Ovary (tissue), 10 donors: ENCODE measurements at places on chromosomes 12 and 14. TPM values are rescaled to one million over a fixed set of nuclear protein-coding genes. Genes with fewer than 3 reads are reported as not detected.

GRCh38 chr14:52888839-52889838, 61.7 kb downstream of the FERMT2 start:
- no peaks in the 10 kb centered on the region for H3K27me3 ChIP-seq
- H3K4me1 ChIP-seq, result peaks cover 3% of the 10 kb centered on the region
- no peak for DNase-seq
- no peak overlapping the region for H3K27ac ChIP-seq
- no peak overlapping the region for H3K4me3 ChIP-seq

Gene TRIP11
- 19.3 TPM for total RNA-seq

DNA sequence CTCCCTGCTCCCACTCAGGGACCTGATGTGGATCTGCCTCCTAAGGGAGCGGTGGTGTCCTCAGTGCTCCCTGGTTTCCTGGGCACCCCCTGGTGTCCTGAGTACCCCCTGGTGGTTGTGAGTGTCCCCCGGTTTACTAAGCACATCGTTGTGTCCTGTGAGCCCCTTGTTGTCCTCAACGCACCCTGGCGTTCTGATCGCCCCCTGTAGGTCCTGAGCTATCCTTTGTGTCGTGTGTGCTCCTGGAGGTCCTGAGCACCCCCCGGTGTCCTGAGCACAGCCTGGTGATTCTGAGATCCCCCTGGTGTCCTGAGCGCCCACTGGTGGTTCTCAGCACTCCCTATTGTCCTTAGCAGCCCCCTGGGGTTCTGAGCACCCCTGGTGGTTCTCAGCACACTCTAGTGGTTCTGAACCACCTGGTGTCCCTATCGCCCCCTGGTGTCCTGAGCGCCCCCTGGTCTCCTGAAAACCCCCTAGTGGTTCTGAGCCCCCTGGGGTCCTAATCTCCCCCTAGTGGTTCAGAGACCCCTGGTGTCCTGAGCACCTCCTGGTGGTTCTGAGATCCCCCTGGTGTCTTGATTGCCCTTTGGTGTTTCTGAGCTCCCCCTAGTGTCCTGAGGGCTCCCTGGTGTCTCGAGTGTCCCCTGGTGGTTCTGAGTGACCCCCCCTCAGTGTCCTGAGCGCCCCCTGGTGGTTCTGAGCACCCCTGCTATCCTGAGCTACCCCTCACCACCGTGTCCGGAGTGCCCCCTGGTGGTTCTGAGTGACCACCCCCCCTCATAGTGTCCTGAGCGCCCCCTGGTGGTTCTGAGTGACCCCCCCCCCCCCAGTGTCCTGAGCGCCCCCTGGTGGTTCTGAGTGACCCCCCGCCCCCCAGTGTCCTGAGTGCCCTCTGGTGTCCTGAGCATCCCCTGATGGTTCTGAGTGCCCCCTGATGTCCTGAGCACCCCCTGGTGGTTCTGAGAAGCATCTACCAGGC, 615.1 kb downstream of the TMEM121 start:
- no peaks in the 10 kb centered on the region for H3K36me3 ChIP-seq
- H3K27ac ChIP-seq, result no peak overlapping the region
- DNase-seq, result no peak
- H3K4me3 ChIP-seq, result no peak overlapping the region
- H3K27me3 ChIP-seq, result no peaks in the 10 kb centered on the region

Gene EDDM3A
- not detected for total RNA-seq

Gene KRT85
- total RNA-seq, result not detected

GRCh38 chr12:68016136-68016535, 26.9 kb downstream of the IFNG-AS1 start:
- H3K4me3 ChIP-seq, result no peak overlapping the region
- H3K27me3 ChIP-seq, result no peaks in the 10 kb centered on the region
- no peaks in the 10 kb centered on the region for H3K36me3 ChIP-seq

DNA sequence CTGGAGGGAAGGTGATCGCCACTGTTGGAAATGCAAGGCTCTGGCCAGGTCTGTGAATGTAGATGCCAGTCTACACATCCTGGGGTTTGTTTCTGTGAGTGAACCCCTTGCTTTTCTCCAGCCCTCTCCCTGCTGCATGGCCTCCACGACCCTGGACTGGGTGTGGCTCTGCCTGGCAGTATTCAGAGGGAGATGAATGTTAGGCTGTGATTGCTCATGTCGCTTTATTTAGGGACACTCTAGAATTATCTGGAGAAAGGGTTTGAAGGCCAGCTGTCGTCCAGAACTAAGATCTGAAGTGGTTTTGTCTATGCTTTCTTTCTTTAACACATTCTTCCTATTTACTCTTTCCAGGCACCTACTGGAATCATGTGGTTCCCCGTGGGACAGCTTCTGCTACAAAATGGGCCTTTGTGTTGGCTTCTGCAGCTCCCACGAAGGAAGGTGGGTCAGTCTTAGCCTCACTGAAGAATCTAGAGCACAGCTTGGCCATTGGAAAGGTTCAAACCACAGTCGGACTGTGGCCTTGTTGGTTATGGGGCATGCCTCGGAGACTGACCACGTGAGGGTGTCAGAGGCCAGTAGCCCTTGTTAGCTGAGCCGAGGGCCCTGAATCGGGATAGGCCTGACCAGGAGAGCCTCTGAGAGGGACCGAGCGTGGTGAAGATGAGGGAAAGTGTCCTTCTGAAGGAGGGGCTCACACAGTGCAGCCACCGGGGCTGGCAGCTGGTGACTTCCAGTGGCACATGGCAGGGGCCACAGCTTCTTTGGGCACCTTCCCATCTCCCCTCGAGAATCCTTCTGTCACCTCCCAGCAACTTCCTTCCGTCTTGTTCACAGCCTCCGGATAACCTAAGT, 59.1 kb downstream of the ANKRD9 start:
- no peaks in the 10 kb centered on the region for H3K36me3 ChIP-seq
- no peak overlapping the region for H3K4me3 ChIP-seq
- no peaks in the 10 kb centered on the region for H3K27me3 ChIP-seq
- no peaks in the 10 kb centered on the region for H3K4me1 ChIP-seq
- no peak overlapping the region for H3K27ac ChIP-seq

Gene ANO2
- total RNA-seq, result 3.2 TPM

DNA sequence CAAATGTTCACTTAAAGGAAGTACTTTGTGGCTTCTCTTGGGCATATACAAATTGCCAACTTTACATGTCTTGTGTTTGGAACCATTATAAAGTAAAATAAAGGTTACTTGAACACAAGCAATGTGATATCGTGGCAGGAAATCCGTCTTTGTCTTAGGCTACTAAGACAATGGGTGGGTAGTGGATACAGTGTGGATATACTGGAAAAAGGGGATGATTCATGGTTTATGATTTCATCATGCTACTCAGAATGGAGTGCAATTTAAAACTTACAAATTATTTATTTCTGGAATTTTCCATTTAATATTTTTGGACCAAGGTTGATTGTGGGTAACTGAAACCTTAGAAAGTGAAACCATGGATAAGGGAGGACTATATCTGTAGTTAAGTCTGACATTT, 48.4 kb downstream of the MYRFL start:
- no peaks in the 10 kb centered on the region for H3K27me3 ChIP-seq
- no peaks in the 10 kb centered on the region for H3K36me3 ChIP-seq
- H3K4me1 ChIP-seq, result no peaks in the 10 kb centered on the region
- no peak for DNase-seq

Gene ANKS1B
- total RNA-seq, result 5.0 TPM

Gene GLRX5
- total RNA-seq, result 42.9 TPM

DNA sequence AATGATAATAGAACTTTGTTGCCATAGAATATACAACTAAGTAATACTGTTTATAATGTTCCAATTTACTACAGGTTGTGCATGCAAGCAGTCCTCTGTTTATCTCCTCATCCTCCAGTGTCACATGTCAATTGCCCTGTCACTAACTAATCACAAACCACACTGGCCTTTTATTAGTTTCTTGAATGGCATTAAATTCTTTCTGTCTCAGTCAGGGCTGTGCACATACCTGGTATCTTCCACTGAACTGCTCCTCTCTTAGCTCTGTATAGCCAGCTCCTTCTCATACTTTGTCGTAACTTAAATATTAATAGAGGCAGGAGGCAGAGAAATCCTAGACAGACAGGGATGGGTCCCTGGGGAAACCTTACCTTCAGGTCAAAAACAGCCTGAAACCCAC, 24.0 kb downstream of the GABARAPL1 start:
- H3K27me3 ChIP-seq, result no peaks in the 10 kb centered on the region
- DNase-seq, result no peak
- no peaks in the 10 kb centered on the region for H3K4me1 ChIP-seq
- H3K36me3 ChIP-seq, result no peaks in the 10 kb centered on the region
- no peak overlapping the region for H3K27ac ChIP-seq

Gene CNTN1
- total RNA-seq, result 55.4 TPM

Gene CCNK
- 45.5 TPM for total RNA-seq

- no peaks in the 10 kb centered on the region for H3K36me3 ChIP-seq
- no peak overlapping the region for H3K27ac ChIP-seq
- H3K4me1 ChIP-seq, result no peaks in the 10 kb centered on the region
- DNase-seq, result no peak
- no peaks in the 10 kb centered on the region for H3K27me3 ChIP-seq
- no peak overlapping the region for H3K4me3 ChIP-seq
Observed at GRCh38 chr12:58656254-58657009, 263.9 kb downstream of the LRIG3 start.

Gene BCAT1
- 14.9 TPM for total RNA-seq

Gene POTEM
- not detected for total RNA-seq

GRCh38 chr14:99968191-99968920, 96.9 kb upstream of the EVL start:
- H3K36me3 ChIP-seq, result no peaks in the 10 kb centered on the region
- H3K4me3 ChIP-seq, result no peak overlapping the region
